ENCODE measurements at places on chromosomes 7 and 10.

DNA sequence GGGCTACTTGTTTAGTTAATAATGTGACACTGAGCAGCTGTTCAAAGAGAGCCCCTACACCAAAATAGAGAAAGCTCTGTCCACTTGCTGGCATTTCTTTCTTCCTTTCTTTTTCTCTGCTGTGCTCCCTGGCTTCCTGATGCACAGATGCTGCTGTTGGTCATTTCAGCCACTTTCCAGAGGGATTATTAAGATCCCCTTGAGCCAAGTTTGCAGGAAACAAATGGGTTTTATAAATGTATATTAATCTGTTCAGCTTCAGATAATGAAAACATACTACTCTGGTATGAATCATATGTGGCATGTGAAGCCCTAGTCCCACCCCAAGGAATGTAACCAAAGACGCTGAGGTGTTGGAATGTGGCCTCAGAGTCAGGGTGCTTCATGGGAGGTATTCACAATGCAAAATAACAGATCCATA, 638.2 kb upstream of the FZD8 start:
- DNase-seq = peak; percentile 28

GRCh38 chr10:9901971-9902370, 1115.7 kb upstream of the CELF2 start:
- no peak for DNase-seq

DNA sequence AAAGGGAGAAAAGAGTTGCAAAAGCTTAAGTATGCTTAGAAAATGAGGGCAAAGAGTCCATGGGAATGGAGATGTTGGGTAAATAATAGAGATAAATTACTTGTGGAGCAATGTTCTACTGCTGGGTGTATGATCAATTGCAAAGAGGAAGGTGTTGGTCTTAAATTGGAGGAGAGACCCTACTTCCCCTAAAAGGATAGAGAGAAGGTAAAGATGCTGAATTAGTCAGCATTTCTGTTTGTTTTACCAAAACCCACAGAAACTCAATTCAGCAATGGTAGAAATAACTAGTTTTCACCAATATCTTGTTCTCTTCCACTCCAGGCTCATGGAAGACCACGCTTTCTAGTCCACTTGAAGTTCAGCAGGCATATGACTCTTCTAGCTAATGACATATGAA, 32.1 kb downstream of the ASB4 start:
- no peak for DNase-seq

DNA sequence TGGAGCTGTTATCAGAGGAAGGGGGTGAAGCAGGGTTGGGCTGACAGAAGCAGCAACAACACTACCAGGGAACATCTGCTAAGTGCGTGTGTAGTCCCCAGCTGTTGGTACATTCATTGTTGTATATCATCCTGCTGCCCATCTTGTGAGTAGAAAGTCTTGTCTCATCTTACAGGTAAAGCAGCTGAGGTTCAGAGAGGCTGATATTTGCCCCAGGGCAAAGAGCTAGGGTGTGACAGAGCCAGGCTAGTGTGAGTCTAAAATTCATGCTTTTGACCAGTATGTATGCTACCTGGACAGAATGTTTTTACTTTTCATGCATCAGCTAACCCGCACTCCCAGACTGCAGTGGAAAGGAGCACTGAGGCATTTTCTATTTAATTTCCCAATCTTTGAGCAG, 221.6 kb downstream of the STK31 start:
- DNase-seq = no peak

GRCh38 chr10:51125518-51125917, 51.2 kb downstream of the PRKG1 start:
- DNase-seq = no peak

- no peak for DNase-seq
Measured at GRCh38 chr10:30728766-30729165, 99.2 kb upstream of the LYZL2 start.

DNA sequence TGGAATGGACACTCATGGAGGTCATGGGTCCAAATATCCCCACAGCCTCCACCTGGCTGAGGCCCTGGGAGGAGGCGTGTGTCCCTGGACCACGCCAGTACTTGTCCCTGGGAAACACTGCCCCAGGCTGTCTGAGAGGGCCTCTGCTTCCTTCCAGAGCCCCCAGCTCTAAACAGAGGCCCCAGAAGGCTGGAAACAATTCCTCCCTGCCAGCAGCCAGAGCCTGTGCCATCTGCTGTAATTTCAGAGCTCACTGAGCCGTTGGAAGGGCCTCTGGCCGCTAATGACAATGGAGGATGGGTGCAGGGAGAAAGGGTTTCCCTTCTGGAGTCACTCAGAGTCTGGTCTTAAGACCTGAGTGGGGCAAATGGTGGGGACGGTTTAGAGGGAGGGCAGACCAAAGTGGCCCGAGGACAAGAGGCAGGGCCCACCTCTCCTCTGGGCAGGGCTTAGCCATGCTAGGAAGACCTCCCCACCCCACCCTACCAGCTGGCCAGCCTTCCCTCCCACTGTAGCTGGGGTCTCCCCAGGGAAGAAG, 7.1 kb downstream of the CHAT start:
- no peak for DNase-seq

DNA sequence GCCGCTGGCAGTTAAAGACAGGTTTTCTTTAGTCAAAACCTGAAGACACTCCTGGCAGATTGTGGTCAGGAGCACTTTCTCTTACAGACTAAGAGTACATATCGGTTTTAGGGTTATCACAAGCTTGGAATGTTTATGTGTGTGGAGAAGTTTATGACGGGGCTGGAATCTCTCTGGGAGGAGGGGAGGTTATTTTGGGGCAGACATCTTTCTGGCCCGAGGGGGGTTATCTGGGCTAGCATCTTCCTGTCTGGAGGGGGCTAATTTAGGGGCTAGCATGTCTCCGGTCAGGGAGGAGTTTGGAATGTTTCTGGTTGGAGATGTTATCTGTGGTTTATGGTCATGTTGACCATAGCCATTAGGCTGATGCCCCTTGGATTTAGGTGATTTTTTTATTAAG, 141.2 kb upstream of the KIF5B start:
- DNase-seq = peak; percentile 37

DNA sequence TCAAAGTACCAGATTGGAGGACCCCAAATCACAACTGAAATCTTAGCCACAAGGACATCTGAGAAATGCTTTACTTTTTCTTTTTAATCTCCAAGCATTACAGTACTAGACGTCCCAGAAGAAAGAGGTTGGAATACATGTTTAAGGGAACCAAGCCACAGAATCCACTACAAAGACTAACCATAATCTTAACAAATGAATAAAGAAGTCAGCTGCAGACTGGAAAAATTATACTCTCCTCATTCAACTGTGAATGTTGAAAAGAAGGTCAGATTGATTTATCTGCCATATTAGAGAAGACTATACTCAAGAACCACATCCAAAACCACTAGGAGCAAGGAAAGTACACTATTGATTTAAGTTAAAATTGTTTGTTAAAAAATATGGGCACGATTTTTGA, 102.1 kb upstream of the ABCB5 start:
- DNase-seq = no peak

GRCh38 chr7:34837801-34838201, 179.8 kb downstream of the NPSR1 start:
- DNase-seq = no peak

DNA sequence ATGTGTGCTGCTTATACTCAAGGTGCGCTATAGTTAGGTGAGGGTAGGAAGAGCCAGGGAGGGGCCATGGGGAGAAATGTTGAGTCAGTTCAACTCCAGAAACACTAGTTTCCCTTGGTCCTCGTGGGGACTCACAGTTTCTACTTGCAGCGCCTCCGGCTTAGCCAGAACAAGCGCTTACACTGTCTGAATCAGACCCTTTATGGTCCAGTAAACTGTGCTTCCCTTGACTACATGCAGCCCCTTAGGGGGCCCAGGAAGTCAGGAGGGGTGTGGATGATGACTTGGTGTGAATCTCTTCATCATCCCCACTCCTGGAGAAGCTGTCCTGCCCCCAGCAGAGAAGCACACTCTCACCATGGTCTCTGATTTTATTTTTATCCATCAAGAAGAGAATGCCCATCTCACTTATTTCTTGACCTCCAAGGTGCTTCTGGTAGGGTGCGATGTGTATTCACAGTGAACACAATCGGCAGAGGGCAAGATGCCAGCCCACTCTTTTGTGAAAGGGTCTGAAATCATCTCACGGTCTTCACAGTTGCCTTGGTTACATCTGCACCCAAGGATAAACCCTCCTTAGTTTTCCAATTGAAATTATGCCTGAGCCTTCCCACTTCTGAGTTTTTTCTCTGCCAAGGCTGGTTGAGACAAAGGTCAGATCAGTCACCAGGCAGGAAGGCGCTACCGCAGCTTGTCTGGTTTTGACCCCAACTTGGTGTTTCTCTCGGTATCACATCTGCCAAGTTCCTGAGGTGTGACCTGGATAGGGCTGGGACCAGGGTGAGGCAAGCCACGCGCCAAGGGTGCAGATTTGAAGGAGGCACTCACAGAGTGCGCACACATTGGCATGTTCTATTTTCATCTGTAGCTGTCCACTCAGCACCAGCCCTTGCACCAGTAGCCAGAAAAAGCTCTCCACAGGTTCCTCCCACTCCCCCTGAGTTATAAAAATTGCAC, 62.7 kb upstream of the LRRC4 start:
- no peak for DNase-seq

- DNase-seq = no peak
Measured at GRCh38 chr7:156703209-156703608, 62.6 kb downstream of the RNF32 start.

- no peak for DNase-seq
Measured at GRCh38 chr7:12834782-12835181, 147.3 kb downstream of the ARL4A start.

GRCh38 chr7:129423700-129424410, 10.4 kb upstream of the STRIP2 start:
- DNase-seq = peak; percentile 16

GRCh38 chr10:60757420-60757895, 20.8 kb upstream of the CDK1 start:
- peak; percentile 40 for DNase-seq

DNA sequence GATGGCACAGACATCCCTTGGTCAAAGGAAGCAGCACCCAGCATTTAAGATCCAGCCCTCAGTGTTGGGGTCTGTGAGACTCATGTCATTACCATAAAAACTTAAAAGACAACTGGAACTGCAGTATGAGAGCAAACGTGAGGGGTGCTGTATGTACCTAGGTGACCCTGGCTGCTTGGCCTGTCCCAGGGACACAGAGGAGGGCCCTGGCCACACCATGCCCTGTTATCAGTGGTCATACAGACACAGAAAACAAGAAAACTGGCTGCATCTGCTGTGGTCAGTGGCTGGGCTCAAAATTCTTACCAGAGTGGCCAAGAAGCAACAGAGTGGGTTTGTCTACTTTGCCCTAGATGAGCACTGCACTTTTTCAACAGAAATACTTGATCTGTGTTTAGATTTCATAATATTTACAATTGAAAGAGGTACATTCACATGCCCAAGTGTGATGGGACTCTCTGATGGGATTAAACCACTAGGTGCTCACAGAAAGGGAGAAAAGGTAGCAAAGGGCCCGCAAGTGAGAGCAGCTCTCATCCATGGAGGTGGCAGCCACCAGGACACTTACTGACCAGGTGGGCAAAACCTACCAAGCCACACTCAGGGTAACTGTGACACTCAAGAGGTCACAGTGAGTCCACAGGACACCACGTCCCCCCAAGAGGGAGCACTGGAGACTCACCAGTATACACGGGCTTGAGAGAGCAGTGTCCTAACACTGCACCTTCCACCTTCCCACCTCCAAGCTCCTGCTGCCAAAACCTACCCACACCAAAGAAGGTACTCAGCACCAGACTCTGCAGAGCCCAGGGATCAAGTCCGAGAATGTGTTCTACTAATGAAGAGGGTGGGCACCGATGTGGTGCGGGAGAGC, 68.1 kb upstream of the CAMK2B start:
- DNase-seq = no peak

DNA sequence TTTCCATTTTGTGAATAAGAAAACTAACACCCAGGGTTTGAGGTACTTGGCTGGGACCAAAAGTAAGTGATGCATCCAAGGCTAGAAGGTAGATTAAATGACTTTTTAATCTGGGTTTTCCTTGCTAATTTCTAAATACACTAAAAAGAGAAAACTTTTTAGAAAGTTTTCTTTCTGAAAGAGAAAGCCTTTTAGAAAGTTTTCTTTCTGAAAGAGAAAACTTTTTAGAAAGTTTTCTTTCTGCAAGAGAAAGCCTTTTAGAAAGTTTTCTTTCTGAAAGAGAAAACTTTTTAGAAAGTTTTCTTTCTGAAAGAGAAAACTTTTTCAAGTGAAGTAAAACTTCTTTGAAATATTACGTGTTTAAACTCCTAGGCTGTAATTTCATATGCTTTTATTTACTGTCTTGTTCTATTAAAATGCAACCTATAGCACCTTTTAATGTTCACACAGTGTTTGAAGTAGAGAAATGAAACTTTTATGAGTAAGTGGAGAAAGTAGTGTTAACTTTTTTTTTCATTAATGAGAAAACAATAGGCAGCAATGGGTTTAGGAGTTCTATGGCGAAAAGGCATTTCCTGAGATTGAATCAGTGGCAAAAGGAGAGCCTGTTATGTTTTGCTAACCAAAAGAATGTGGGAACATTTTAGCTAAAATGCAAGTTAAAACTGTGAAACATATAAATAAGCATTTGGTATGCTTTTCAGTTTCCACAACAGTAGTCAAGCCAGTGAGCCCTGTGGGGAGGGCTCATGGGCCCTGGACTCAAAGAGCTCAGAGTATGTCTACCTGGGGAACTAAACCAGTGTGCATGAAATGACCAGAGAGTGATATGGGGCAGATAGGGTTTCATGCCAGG, 103.7 kb downstream of the RBM20 start:
- DNase-seq = peak; percentile 8

DNA sequence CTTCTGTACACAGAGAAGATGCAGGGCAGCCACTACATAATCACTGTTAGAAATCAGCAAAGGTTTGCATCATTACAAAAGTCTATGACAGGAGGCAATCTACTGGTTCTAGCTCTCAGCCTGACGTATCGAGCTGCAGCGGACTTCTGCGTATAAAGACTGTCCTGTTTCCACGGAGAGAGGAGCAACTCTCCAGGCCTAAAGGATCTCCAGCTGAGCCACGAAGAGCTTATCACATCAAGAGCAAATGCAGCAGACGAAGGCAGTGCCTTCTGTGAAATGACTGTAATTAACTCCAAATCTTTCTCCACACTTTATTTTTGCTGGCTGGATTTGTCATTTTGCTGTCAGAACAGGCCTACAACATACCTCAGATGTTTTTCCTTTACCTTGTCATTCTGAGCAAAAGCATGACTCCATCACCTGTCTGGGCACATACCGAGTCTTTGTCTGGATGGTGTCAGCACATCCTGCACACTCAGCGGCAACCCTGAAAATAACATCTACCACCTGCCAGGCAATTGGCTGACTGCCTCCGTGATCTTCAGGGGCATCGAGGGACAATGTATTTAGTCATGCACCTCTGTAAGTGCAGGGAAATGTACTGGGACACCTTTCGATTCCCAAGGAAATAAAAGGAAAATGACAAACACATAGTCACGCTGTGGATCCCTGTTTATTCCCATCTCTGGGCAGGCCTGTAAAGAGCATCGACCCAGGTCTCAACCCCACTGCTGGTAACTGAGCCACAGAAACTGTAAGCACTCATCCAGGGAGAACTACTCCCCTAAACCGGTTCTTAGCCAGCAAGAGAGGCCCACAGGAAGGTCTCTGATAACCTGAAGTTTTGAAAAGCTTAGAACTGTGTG, 26.3 kb upstream of the SH3PXD2A start:
- DNase-seq = no peak
